Inflammatory macrophage treated with lipopolysaccharide for 4 hours (primary cell): ENCODE measurements at places on chromosomes 1 and 21.

DNA sequence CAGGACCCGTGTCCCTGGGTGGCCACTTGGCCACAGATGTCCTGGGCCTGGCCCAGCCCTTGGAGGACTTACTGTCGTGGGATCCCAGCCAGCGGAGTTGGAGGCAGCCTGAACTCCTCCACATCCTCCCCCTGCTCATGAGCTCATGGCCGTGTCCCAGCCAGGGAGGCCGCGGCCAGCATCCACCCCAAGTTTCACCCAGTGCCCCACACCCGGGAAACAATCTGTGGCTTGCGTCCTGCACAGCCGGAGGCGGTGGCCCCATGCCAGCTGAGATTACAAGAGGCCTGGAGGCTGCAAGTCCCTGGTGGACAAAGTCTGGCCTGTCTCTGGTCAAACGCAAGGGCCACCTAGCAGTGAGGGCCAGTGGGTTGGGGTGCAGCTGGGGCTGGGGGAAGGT, 27.5 kb upstream of the TMEM52 start:
- DNase-seq, result no peak

- DNase-seq, result no peak
Measured at GRCh38 chr1:149877211-149877946, 22.0 kb upstream of the BOLA1 start.

- no peak for DNase-seq
Measured at GRCh38 chr1:197987294-197987693, 70.1 kb downstream of the LHX9 start.

DNA sequence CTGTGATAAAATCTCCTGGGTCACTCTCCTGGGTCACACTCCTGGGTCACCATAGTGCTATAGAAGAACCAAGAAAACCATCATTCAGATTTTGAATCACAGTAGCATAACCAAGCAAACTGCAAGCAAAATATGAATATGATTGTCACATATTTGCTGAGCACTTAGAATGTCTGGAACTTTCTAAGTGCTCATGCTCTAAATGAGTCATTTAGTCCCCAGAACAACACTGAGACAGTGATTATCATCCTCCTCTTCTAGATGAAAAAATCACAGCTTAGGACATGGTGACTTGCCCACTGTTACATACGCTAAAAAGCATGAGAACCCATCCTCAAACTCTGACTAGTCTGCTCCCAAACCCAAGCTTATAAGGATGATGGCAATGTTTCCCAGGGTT, 39.5 kb upstream of the DDAH1 start:
- no peak for DNase-seq

GRCh38 chr1:4170548-4171340, 270.7 kb upstream of the C1orf174 start:
- DNase-seq, result no peak

GRCh38 chr1:49765034-49765433, 258.7 kb downstream of the AGBL4 start:
- DNase-seq, result no peak

- DNase-seq, result no peak
Measured at GRCh38 chr1:91070298-91070697, 48.5 kb upstream of the ZNF644 start.

DNA sequence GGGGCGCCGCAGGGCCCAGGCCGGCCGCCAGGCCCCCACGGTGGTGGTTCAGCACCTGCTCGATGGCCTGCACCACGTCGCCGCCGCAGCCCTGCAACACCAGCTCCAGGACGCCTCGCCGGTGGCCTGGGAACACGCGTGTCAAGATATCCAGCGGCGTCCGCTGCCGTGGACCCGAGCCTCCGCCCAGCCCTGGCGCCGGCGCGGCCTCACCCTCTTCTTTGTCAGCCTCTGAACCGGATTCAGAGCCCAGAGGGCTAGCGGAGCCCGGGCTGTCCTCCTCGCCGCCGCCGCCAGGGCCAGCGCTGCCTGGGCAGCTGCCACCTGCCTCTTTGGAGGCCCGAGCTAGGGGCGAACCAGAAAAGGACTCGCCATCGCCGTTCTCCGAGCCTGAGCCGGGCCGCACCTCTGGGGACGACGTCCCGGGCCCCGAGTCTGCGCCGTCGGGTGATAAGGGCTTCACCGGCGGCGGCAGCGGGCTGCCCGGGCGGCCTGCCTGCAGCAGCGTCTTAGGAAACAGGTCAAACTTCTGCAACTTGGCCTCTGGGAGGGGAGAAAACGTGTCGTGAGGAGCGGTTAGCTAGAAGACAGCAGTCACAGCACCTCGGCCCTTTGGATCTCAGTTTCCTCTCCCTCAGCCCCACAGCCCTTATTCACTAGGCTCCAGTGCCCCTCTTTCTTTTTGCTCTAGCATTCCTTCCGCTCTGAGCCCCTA, 3.9 kb downstream of the DMRTA2 start:
- DNase-seq, result no peak

DNA sequence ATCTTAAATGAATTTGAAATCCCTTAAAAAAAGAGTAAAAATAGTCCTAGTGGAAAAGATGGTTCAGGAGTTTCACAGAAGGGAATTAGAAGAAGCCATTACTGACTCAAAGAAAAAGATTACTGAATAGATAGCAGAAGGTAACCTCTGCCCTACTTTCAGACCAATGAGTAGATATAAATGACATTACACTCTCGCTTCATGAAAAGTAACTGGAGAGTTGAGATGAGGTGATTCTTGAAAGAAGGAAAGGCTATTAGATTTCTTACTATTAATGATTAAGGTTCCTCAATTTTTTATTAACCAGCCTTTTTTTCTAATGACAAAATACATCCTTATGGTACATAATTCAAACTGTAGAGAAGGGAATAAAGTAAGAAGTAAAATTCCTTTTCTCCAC, 28.3 kb downstream of the CCN1 start:
- DNase-seq, result no peak
